ENCODE measurements at places on chromosomes 1 and 21.

- DNase-seq, result no peak
These were observed 91.5 kb downstream of the KIF14 start for GRCh38 chr1:200528858-200529606.

DNA sequence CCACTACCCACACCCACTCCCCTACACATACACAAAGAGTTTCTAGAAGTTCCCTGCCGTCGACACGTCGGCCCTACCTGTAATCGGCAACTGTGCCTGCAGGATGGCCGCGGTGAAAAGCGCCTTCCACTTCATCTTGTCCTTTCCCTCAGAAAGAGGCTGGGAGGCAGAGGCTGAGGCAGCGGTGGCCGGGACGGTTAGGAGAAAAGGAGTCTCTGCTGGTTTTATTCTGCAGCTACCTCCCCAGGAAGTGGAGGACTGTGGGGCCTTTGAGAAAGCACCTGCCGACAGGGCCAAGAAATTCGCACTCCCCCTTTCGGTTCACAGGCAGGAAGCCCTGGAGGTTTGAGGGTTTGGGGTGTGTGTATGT lies at the start of gene CD247:
Gene CD247 (minus strand): TSS at position 199 of the 370 bp plus-strand sequence. CDS start 64 bp downstream, at position 135.
- DNase-seq, result peak; percentile 88

- DNase-seq, result no peak
These were observed 132.9 kb upstream of the POU3F1 start for GRCh38 chr1:38179483-38179882.

DNA sequence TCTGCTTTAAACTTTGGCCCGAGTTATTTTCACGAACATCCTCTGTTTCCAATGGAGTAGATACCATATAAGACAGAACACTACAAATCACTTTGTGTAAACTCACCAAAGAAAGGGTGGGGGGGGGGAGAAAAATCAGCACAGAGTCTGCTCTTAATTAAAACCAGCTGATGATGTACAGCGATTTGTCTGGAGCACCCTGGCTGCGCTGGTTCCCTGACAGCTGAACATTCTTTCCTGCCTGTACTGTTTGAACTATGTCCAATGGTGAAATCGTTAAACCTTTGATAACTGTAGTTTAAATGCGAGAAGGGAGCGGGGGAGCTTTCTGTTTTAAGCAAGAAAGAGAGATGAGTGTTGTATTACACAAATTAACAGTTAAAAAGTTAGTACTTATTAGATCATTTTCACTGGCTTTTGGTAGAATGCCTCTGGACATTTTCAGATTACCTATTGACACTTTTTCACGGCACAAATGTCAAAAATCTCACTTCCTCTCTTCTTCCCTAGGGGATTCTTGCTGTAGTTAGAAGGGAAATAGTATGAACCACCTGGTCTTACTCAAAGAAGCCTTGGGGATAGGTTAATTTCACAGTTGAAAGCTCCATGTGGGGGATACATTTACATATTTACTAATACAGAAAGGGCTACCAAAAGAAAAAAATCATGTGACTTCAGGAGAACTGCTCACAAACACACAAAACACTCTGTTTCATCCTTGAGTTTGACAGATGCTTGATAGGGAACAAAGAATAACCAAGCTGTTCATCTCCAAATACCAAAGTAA lies 140.2 kb upstream of the RUNX1 start:
- no peak for DNase-seq

DNA sequence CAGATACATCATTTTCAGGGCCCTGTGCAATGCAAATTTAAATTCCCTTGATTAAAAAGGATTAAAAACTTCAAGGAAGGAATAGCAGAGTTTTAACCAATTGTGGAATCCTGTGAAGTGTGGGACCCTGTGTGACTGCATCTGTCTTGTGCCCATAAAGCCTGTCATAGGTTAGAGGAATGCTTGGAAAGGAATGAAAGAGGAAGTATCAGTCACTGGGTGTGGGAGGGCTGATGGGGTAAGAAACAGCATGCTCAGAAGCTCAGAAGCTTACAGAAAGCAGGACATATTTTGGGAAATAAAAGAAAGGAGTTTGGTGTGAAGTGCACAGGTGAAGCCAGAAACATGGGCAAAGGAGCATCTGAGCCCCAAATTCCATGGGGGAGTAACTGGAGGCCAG lies 150.8 kb upstream of the ETV3 start:
- no peak for DNase-seq

DNA sequence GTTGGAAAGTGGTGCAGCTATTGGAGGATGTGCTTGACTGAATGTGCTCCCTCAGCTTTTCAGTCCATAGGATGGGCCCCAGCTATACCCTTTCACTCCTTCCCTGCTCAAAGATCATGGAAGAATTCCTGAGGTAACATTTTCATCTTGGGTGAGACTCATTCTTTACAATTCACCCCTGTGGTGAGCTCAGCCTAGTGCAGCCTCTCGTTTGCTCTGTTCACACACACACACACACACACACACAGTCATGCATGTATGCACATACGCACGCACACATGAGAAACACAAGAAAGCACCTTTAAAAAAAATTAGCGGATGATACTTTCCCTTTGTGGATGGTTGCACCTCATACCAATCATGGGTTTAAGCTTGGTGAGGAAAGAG lies 25.8 kb downstream of the CCN1 start:
- no peak for DNase-seq

DNA sequence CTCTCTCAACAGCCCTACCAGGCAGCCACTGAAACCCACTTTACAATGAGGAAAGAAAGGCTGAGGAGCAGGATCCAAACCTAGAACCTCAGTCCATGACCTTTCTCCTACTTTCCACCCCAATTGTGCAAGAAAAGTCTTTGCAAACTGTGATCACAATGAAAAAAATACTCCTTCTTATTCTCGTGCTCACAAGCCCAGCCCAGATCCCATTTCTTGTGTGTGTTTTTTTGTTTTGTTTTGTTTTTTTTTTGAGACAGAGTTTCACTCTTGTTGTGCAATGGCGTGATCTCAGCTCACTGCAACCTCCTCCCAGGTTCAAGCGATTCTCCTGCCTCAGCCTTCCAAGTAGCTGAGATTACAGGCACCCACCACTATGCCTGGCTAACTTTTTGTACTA lies 97.7 kb downstream of the CRYAA start:
- no peak for DNase-seq

DNA sequence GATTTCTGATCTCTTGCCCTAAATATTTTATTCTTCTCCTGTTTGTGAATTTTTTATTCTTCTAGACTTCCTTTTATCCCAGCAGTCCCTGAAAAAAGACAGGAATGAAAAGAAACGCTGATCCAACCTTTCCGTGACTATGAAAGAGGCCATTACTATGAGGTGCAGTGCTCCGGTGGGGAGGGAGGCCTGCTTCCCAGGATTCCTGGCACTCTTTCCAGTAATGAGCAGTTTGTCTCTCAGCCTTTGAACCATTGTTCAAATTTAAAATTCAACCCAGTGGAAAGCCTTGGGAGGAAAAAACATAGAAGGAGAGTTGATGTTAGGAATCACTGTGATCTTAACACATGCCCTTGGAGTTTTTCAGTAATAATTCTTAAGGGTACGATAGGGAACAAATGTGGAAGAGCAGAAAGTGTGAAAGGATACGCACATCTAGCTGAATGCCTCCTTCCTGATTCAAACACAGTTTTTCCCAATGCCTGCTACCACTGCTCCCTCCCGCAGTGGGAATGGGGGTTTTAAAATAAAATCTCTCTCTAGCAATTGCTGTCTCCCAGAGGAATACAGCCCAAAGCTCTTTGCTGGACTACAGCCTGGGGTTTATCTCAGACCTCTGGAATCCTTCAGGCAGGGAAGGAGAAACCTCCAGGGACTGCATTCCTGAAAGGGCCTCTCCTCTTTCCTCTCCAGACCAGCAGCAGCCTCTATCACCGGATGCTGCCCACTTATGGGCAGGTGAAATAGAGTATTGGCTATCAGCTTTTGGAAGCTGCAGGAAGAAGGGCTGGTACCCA lies 6.1 kb downstream of the IER5 start:
- no peak for DNase-seq

GRCh38 chr1:165355977-165356811 lies at the start of gene LMX1A:
LMX1A (minus strand) TSS chr1:165356715; CDS start chr1:165355559, 1,156 bp downstream.
- no peak for DNase-seq

DNA sequence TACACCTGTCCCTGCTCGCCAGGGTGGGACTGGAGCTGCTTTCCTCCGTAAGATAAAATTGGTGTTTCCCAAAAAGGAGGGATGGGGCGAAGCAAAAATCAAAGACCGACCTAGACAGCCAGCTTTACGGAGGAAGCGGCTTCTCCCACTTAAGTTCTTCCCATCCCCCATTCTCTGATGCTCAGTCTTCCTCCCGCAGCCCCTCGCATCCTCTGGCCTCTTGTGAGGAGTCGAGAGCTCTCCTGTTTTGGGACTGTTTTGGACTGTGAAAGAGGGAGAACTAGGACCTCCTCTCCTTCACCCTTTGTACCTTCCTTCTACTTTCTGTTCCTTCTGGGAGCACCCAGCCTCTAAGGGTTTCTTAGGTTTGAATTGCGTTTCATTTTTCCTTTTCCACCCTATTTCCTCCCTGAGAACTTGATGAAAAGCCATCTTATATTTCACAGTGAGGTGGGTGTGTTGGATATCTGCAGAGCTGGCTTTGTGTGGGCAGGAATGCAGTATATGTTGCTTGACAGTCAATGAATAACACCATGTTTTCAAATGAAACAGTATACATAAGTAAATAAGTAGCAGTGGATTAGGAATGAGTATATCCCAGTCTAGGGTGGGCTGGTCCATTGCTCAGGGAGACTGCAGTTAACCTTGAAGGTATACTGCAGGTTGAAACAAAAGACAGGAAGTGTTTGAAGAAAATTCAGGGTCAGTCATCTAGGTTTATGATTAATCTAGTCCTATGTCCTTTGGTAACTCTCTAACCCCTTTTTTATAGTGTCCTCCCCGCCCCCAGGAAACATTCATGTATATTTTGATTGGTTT lies 848 bp downstream of the CTTNBP2NL start:
- DNase-seq, result no peak

GRCh38 chr21:20311234-20311787 lies 686.9 kb upstream of the NCAM2 start:
- DNase-seq, result no peak

DNA sequence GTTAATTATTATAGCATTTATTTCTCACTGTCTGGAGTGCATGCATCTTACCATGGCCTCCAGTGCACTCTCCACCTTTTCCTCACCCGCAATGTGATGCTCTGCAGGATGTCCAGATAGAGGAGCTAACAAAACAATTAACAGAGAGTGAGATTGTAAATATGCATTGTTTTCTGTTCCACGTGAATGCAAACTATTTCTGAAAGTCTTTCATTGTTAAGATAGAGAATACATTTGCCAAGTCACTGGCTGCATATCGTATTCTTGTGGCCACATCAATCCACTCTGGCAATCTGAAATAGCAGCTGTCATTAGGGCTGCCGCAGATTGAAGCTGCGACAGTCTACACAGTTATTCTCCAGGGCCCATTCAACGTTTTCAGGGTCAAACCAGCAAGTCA lies 143.8 kb downstream of the DUSP10 start:
- no peak for DNase-seq

- no peak for DNase-seq
These were observed 55.9 kb downstream of the SEC16B start for GRCh38 chr1:177913762-177914540.

GRCh38 chr1:54332781-54333585 lies 73.2 kb downstream of the SSBP3 start:
- no peak for DNase-seq

GRCh38 chr1:45846931-45847330 lies 43.5 kb downstream of the MAST2 start:
- DNase-seq, result no peak

GRCh38 chr1:27538793-27539192 lies 48.8 kb upstream of the WASF2 start:
- DNase-seq, result no peak

GRCh38 chr1:112957133-112957812 lies 1.3 kb upstream of the SLC16A1 start:
- peak; percentile 47 for DNase-seq

- DNase-seq, result no peak
These were observed 132.7 kb upstream of the SGIP1 start for GRCh38 chr1:66401244-66401643.

DNA sequence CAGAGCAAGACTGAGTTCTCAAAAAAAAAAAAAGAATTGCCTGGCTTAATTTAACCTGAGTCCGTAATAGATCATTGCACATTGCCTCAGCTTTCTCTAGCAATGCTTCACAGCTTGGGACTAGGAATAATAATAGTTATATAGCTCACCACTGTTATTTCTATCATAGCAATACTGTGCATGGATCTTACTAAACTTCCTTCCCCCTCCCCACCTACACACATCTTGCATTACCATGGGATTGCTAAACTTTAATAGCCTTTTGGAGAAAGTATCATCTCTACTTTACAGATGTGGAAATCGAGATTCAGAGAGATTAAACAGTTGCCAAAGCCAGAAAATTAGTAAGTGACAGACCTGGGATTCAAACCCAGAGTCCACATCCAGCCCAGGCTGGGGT lies 99.4 kb downstream of the ATP5PO start:
- no peak for DNase-seq

DNA sequence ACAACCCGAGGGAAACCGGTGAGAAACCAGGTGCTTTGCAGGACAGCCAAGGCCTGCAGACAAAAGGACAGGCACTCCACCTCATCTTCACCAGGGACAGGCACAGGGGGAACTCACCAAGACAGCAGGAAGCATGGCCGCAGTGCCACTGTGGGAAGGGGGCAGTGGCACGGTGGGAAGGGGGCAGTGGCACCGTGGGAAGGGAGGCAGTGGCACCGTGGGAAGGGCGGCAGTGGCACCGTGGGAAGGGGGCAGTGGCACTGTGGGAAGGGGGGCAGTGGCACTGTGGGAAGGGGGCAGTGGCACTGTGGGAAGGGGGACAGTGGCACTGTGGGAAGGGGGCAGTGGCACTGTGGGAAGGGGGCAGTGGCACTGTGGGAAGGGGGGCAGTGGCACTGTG lies 28.4 kb upstream of the LRRC47 start:
- no peak for DNase-seq

DNA sequence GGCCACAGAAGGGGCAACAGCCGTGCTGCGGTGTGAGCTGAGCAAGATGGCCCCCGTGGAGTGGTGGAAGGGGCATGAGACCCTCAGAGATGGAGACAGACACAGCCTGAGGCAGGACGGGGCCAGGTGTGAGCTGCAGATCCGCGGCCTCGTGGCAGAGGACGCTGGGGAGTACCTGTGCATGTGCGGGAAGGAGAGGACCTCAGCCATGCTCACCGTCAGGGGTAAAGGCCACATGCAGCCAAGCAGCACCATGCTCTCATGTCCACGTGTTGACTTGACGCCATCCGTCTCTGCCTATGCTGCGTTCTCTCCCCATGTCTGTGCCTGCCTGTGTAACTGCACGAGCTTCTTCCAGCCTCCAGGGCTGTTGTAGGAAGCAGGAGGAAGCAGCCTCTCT lies 85.5 kb downstream of the OBSCN start:
- no peak for DNase-seq

- DNase-seq, result no peak
These were observed 17.6 kb upstream of the DHCR24 start for GRCh38 chr1:54904476-54905048.

- DNase-seq, result no peak
These were observed 2.1 kb downstream of the TESK2 start for GRCh38 chr1:45488666-45489377.

GRCh38 chr1:231387770-231388669 lies 34.1 kb downstream of the EGLN1 start:
- DNase-seq, result no peak

All from naive thymus-derived CD4-positive, alpha-beta T cell (primary cell).